DMS153 (cell line): ENCODE measurements at places on chromosomes 2 and 18.
A peak's percentile ranks its signal among the peaks of the same experiment; 100 is the strongest.

DNA sequence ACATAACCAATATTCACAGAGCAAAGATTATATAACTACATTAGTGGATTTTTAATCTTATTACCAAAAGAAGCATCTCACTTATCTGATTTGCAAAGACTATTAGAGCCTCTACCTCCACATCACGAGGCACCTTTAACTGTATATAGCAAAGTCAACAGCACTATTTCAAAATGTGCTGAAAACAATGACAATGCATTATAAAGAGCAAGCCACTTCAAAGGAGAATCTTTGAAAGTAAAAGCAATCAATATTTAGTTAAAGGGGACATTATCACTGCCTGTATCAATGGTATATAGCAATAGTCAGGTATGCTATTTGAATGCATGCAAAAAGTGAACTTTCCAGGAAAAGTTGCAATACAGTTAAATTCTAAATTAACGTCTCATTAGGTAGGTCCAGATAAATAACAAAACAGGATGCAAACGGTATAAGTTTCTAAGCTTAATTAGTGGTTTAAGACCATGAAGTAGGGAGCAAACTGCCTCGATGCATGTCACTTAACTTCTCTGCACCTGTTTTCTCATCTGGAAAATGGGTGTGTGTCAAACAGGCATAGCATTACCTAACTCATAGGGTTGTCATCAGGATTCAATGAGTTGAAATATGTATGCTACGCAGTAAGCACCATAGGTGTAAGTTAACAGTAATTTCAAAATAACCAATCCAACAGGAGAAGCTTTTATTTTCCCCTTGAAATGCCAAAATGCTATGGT is 31.6 kb downstream of the ATL2 start:
- DNase-seq, result no peak

DNA sequence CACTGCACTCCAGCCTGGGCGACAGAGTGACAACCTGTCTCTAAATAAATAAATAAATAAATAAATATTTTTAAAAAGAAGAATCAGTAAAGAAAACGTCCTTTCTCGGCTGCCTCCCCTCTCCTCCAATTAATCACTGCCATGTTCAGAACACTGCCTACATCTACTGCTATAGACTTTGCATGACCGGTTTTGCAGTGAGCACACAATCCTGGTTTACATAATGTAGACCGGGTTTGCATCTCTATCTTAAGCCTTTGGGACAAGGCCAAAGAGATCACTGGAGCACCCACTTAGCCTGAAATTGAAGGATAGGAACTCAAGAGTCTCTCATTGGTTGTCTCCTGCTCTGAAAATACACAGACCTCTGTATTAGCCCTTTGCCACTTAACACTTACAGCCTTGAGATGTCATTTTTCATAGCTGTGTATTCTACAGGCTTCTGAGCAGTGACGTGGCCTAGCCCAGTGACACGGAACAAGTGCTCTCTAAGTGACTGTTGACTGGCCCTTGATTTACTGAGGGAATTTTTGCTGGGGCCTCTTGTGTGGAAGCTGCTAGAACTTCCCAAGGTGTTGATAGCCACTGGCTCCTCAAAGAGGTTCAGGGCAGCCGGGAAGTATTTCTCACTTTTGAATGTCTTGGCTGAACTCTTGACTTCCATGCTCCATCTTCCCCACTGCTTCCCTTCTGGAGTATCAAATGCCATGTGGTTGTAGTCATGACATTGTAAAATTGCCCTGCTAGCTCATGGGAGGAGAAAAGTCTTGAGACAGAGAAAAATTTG is 45.3 kb upstream of the CCBE1 start:
- DNase-seq, result peak; percentile 1

- DNase-seq, result no peak
Observed at GRCh38 chr2:15041429-15041837, 408.9 kb downstream of the LRATD1 start.

GRCh38 chr18:52979892-52980291 is 639.9 kb downstream of the DCC start:
- no peak for DNase-seq

GRCh38 chr18:25341831-25342230 is 10.1 kb downstream of the ZNF521 start:
- no peak for DNase-seq

- no peak for DNase-seq
Observed at GRCh38 chr18:23875966-23876895, 138.3 kb upstream of the TTC39C start.

- DNase-seq, result no peak
Observed at GRCh38 chr2:183348492-183348891, 224.2 kb downstream of the NUP35 start.

DNA sequence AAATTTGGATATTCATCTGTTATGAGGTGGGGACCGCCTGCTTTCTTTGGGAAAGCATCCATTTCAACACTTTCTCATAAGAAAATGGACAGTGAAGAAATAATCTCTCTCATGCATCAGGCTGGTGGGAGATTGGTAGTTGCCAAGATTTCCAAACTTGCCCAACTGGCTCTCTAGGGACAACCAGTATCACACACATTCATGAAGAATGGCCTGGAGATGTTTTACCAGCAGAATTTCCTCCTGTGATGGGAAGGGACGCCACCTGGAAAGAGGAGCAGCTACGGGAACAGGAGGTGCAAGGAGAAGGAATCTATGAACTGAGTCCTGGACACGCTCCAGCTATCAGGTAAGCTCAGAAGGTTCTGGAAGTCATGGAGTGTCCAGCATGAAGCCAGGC is 39.4 kb downstream of the LIPG start:
- DNase-seq, result no peak

DNA sequence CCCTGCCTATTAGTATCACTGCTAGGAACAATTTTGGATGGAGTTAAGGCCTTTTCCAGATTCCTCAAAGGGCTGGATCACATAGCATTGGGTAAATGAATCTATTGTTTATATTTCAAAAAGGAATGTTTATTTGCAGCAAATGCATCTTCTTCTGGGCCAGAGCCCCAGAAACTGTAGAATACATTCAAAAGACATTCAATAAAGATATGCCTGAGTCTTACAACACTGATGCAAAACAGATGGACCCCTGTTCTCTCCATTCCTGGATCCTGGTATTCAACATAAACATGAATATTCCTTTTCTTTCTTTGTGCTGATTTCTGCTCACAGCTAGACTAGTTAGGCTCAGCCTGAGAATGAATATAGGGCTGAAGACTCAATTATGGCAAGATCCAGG is 227.2 kb upstream of the KLHL29 start:
- DNase-seq, result no peak

GRCh38 chr2:149858216-149858615 is 270.6 kb upstream of the MMADHC start:
- no peak for DNase-seq

- DNase-seq, result no peak
Observed at GRCh38 chr2:173544641-173545363, 190.1 kb downstream of the CDCA7 start.

DNA sequence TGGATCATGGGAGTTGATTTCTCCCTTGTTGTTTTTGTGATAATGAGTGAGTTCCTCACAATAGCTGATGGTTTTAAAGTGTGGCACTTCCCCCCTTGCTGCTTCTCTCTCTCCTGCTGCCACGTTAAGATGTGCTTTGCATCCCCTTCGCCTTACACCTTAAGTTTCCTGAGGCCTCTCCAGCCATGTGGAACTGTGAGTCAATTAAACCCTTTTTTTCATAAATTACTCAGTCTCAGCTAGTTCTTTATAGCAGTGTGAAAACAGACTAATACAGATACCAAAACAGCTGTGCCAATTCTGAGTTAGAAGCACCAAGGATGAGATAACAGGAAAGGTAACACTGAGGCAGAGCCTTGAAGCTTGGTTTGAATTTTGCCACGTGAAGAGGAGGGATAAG is 44.7 kb downstream of the ITSN2 start:
- DNase-seq, result no peak

- DNase-seq, result no peak
Observed at GRCh38 chr2:69745035-69745434, 3.1 kb downstream of the ANXA4 start.

DNA sequence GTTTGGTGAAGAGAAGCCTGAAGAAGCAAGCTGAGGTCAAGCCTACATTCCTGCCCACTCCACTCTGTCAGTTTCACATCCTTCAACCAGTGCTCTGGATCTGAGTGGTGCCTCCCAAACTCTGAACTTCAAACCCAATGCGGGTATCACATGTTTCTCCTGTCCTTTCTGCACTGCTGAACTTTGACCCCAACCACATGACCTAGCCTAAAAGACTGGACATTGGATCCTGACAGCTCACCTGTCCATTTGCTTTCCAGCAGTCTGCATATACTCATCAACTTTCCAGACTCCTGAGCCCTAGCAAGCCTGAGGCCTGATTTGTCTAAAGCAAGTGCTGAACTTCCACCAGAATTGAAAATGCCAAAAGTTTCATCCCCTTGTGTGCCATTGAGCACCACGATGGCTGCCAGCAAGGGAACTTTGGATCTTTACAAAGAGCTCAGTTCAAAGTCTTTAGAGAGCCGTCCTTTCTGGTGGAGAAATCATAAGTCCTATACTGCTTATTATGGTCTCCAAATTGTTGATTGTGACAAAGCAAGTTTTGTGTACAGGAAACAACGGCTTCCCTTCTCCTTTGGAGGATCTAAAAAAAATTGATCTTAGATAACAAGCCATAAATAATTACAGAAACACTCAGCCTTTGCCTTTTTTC is 37.6 kb upstream of the ITGA6 start:
- DNase-seq, result no peak

- peak; percentile 52 for DNase-seq
Observed at GRCh38 chr2:7572450-7572849, 655.2 kb downstream of the RNF144A start.

GRCh38 chr2:99988599-99988998 is 153.8 kb downstream of the AFF3 start:
- no peak for DNase-seq

DNA sequence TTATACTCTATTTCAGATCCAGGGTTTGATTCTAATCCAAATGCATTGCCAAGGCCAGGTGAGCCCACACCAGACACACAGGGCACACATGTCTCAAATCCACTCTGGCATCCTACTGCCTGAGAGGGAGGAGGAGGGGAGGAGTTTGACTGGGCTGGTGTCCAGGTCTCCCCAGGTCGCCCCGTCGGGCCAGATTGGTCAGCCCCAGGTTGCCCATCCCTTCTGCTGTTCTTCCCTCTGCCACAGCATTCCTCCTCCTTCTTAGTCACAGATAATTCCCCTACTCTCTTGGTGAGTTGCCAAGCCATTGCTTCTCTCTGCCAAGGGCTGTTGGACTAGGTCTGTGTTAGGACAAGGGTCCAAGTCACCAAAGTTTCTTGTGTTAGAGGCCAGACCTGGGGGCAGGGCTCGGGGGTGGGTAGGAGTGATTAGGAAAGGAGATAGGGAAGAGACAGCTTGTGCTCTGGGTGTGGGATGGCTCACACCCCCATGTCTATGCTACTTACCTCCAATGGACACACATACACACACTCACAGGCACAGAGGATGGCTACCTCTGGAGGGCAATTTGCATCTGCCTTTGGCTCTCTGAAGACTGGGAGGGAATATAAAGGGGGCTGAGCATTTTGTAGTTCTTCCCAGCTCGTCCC is 2.5 kb upstream of the EGR4 start:
- no peak for DNase-seq

GRCh38 chr2:235563056-235563910 is 69.4 kb downstream of the AGAP1 start:
- no peak for DNase-seq

DNA sequence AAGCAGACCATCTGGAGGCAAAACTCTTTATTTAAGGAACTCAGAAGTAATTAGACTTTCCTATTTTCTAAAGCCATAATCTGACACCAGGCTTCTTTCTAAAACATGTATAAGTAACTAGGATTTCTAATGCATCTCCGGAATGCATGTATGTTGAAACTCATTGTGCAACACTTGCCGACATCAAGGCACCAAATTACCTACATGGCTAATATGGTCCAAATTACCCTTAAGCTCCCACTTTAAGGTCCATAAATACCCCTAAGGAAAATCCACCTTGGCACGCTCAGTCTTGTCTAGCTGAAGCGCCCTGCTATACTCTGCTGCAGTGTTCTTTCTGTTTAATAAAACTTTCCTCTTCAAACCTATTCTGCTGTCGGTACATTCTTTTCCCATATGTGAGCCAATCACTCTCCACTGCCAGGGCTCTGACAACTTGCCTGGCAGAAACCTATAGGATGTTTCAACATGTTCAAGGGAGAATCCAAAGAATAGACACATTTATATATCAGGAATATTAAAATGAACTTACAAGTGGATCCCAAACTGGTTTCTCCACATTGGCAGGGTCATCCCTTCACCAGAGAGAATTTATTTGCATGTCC is 171.9 kb downstream of the GALNT1 start:
- no peak for DNase-seq

- no peak for DNase-seq
Observed at GRCh38 chr2:135226961-135227360, 174.9 kb downstream of the RAB3GAP1 start.

- DNase-seq, result no peak
Observed at GRCh38 chr2:197360744-197361156, 50.2 kb upstream of the ANKRD44 start.

DNA sequence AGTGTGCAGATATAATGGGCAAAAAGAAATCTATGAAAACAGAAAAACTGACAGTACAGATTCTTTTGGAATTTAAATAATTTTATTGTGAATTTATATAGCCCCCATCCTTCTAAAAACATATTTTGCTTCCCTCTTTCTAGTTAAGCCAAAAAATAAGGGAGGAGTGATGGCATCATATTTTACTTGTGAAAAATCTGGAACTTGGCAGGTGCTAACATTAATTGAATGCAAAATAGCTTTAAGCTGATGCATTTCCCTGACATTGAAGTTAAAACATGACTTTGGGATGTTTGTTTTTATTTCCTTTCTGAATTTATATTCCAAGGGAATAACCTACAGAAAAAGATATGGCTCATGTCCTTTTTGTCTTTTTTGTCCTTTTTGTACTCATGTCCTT is 82.6 kb upstream of the RBM44 start:
- no peak for DNase-seq

DNA sequence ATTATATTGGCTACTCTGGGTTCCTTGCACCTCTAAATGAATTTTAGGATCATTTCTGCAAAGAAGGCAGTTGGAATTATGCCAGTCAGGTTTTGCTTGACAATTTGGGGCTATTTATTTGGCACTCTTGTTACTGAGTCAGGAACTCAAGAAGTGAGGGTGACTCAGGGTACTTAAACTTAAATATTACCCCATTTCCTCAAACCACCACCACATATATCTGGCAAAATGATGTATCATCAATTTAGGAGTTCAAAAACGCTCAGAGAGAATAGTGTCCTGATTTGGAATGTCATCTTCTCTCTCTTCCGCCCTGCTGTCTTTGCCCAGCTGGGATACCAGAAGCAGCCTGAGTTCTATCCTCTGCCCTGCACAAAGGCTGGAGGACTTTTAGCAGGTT is 2.4 kb upstream of the THNSL2 start:
- DNase-seq, result no peak

- DNase-seq, result no peak
Observed at GRCh38 chr18:51185075-51185474, 12.4 kb downstream of the MEX3C start.

GRCh38 chr2:33680644-33681363 is 81.7 kb upstream of the FAM98A start:
- DNase-seq, result no peak

DNA sequence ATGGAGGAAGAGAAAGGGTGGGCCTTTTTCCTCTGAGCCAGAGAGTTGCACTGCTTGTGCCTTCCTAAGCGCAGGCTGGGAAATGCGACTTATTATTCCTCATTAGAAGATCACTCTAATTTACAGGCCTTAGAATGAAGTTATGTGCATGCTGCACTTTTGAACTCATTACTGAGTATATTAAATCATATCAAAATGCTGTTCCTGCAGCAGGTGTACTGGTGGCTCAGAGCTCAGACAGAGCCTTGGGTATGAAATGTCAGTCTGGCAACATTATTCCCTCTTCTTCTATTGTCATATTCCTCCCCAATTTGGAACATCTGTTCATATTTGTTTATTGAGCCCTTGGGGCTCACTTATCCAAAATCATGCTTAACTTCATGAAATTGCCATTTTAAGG is 85.5 kb downstream of the ADCYAP1 start:
- DNase-seq, result no peak
